ENCODE measurements at places on chromosomes 6 and 20.

- peak; percentile 50 for DNase-seq
These were observed 101.9 kb downstream of the FIG4 start for GRCh38 chr6:109793021-109793420.

DNA sequence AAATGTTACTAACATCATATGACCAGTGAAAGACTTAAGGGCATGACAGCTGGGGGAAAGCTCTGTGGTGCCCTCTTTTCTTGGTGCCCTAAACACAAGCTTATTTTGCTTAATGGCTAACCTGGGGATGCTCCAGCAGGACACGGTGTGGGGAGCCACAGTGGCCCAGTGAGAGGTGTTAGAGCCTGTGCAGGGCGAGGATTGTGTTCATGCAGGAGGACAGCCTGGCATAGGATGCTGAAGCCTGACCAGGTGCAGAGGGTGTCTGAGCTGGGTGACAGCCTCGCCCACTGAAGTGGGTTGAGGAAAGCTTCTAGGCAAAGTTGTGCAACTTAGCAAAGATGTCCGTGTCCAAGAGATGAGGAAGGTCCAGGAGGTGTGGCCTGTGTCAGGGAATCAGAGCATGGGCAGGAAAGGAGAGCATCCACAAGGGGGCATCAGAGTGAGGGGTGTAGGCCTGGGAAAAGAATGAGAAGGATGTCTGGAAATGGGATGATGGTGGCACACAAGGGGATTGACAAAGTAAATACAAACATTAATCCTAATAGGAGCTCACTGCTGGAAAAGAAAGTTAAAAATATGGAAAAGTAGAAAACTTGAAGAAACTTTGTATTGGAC lies 33.9 kb downstream of the SLC17A4 start:
- DNase-seq = peak; percentile 72

- no peak for DNase-seq
These were observed 3.9 kb upstream of the KCNS1 start for GRCh38 chr20:45104786-45105185.

DNA sequence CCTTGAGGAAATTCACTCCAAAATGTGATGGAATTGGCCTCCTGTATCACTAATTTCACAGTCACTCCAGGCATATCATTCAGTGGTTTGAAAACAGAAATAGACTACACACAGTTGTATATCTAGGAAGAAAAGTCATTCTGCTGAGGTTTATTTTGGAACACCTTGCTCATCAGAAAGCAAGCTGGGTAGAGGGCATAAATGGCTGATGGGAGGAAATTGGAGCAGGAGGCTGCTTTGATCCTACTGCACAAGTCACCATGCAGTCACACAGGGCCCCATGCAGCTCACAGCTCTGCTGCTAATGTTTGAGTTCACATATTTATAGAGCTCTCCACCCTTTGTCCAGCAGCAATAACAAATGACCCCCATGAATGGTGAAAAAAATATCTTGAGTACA lies 12.3 kb downstream of the NHLRC1 start:
- no peak for DNase-seq

- no peak for DNase-seq
These were observed 13.3 kb downstream of the RSPH4A start for GRCh38 chr6:116629563-116629981.
